Kidney (tissue), 22 donors: ENCODE measurements at places on chromosomes 2 and 18. TPM values are rescaled to one million over a fixed set of nuclear protein-coding genes. Genes with fewer than 3 reads are reported as not detected.

The DSG1 gene
- polyA plus RNA-seq, result not detected

The DTYMK gene
- polyA plus RNA-seq, result 27.1 TPM

GRCh38 chr2:64214281-64215115 is 70.3 kb upstream of the PELI1 start:
- DNase-seq, result no peak

The ERFE gene
- polyA plus RNA-seq, result 1.6 TPM

The TUBA3D gene
- polyA plus RNA-seq, result not detected

The TMEM37 gene
- polyA plus RNA-seq, result 221 TPM

The ZNF24 gene
- 14.3 TPM for polyA plus RNA-seq

The DNER gene
- 21.9 TPM for polyA plus RNA-seq

DNA sequence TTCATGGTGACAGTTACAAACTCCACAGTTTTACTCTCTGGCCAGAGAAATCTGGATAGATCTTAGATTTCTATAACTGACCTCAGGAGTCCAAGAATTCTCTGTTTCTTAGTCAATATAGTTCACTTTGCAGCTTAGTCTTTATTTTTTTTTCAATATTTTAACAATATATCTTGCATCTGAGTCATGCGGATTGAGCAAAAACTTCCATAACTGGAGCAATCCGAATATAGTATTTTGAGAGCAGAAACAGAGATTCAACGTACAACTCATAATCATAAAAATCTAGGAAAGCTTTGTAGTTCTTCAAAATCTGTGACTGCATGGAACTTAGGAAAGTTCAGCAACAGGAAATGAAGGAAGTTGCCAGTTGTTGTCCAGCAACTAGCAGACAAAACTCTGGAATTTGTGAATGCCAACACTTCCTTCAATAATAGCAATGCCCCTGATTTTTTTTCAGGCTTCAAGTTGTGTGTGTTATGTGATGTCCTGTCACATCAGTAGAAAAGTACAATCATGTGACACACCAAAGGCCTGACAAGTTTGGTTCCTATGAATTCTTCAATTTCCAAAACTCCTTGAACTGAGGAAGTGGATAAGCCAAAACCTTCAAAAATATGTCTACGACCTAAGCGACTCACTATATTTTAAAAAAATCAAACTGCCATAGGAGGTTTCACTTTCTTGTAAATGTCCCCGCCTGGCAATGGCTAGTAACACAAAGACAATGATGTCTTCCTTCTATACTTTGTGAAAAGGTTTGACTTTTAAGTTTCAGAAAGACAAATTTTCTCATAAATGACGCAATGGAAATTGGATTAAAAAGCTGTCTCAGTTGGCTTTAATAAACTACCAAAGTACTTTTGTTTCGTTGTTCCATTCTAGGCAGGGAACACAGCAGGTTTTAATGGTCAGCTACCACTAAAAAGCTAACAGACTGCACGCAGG is 510.6 kb downstream of the ERBB4 start:
- DNase-seq, result no peak

DNA sequence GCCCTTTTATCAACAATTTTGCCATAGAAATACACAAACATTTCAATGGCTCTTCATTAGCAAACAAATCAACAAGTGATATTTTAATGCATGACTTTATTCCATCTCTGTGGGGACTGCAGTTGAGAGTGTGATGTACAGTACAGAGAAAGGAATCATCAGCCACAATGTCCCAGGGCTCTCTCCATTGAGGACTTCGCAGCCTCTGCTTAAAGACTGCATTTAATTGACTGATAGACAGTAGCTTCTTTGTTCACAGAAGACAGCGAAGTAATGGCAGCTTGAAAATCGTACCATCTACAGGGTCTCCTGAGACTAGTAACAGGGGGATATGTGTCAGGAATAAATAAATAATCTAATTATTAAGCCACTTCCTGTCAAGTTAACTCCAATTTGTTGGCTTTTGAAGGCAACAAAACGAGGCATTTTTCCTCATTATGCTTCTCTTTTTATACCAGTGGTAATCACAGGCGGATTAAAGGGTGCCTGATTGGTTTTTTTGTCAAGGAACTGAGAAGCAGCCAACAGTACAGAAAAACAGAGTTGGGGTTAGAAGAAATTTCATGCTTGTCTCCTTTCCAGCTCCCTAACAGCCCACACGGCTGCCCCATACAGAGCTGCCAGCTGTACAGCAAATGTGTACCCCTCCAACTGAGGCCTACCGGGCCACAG is 164.3 kb downstream of the ZNF521 start:
- no peak for DNase-seq

DNA sequence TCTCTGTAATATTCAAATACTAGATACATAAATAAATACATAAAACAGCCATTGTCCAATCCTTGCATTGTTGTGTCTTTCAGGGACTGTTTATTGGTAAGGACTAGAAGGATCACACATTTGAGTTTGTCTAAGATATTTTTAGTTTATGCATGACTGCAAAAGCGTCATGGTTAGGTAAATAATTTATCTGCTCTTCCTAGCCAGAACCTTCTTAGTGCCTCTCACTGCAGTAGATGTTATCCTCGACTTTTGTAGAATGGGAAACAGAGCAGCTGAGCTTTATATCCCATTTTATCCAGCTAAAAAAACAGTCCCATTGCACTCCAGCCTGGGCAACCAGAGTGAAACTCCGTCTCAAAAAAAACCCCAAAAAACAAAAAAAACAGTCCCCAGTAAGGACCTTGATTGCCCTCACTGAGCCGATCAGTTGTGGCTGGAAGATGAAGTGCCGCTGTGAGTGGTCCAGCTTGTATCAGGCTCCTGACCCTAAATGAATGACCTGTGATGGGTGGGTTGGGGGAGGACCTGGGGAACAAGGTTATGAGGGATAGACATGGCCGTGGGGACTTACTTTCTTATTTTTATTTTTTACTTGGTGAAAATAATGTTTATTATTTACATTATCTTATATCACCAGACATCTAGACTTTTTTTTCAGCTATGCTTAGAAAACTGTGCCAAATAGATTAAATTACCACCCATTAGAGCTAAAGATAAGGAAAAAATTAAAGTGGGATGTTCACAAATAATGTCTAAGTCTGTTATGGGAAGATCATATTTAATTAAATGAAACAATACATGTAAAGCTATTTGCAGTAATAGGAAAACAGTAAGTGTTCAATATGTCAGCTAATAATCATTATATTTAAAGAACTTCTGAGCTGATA is 10.9 kb upstream of the ADAM23 start:
- DNase-seq, result no peak

DNA sequence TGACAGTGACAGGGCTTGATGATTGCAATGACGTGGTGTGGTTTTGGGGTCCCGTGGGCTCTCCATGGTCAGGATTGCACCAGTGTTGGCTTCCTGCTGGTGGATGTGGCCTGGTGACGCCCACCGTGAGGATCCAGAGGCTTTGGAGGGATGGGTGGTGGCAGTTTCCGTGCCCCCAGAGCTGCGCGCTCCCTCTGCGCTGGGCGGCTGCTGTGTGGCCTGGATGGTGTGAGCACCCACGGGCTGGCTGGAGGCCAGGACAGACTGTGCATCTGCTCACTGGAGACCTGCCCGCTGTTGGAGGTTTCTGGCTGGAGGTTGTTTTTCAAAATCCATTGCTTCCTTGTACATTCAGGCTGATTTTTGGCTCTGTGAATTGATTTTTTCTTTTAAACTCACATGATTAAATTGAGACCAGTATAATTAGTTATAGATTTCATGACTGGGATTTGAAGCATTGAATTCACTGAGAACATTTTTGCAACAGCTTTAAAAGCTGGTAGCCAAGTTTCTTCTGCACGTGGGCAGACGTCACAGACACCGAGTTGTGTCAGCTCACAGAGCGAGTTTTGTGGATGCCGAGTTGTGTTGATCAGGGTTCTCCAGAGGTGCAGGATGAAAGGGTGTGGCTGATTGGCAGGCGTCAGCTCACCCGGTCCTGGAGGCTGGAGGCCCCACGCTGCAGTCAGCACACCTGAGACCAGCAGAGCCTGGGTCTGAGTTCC is 72.7 kb downstream of the KCNG2 start:
- no peak for DNase-seq

DNA sequence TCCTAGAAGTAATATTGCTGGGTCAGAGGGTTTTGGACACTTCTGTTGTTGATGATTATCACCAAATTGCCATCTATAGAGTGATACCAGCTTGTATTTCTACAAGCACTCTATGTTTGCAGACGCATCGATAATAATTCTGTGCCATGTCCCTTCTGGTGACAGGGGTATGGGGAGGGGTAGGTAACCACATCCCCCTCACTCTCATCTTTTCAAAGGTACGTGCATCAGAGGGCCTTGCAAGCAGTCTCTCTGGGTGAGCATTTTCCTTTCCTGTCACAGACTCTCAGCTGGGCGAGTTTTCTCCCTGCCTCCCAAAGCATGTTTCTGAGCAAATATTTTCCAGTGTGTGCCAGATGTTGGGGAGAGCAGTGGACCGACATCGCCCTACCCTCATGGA is 98.0 kb downstream of the SMAD7 start:
- DNase-seq, result no peak

DNA sequence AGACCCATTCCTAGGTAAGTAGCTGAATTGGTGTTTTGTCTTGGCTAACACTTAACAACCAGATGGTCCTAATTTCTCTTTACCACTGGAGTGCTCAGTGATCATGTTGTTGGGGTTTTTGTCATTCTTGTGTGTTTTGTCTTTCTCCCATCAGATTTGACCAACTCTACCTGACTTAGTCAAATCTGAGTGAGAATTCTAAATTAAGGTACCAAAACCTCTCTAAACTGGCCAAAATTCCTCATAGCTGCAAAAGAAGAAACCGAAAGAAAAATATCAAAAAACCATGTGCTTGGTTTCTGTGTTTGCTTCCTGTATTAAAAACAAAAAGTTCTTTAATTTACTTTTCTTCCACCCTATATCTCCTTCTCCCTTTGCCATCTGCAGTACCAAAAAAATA is 350.7 kb upstream of the SPHKAP start:
- DNase-seq, result no peak

The LAMA1 gene
- polyA plus RNA-seq, result 10.7 TPM

DNA sequence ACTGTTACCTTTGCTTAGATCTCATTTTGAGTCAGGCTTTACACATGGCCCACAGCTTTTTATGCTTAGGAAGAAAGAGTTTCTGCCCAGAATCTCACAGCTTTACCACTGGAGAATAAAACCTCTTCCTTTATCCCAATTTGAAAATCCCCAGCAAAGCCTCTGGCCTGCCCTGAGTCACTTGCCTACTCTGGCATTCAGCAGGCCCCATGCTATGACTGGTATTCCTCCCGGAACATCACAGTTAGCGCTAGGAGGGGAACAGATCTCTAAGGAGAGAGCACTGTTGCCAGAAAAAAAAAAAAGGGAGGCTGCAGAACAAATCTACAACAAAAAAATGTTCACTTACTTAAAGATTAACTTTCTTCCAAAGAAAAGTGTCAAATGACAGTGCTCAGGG is 152.9 kb upstream of the DNMT3A start:
- DNase-seq, result no peak

The IL1A gene
- not detected for polyA plus RNA-seq

DNA sequence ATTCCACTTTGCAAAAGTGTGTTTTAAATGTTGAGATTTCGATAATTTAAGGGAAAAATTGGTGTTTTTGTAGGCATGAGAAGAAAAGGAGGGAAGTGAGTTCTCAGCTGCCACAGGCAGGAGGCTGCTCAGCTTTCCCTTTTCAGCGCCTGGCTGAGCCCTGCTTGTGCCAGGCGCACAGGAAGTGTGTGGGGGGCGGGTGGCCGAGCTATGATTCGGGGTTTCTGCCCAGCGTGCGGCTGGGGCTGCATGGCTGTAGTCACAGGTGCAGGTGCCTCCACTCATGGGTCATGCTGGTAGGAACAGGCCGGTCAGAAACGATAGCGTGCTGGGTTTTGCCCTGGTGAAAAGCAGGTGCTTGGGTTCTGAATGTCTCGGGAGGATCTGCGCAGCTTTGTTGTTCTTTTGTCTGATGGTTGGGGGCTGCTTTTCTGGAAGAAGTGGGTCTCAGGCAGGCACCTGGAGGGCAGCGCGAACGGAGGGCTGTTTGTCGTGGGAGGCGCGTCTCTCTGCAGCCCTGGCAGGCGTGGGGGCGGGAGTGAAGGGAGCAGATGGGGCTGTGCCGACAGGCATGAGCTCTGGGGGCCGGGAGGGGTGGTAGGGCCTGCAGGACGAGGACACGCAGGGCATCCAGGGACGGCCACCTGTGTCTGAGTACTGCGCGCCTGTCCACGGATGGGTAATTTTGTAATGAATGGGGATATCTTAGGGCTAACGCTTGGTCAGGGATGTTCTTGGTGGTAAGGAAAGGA is 2.1 kb downstream of the KCNG2 start:
- DNase-seq, result peak; percentile 37

The GEN1 gene
- 1.4 TPM for polyA plus RNA-seq

- DNase-seq, result peak; percentile 79
These were observed 2.7 kb upstream of the RNPEPL1 start for GRCh38 chr2:240565333-240566202.

- no peak for DNase-seq
These were observed 118.5 kb downstream of the BAZ2B start for GRCh38 chr2:159497847-159498246.

DNA sequence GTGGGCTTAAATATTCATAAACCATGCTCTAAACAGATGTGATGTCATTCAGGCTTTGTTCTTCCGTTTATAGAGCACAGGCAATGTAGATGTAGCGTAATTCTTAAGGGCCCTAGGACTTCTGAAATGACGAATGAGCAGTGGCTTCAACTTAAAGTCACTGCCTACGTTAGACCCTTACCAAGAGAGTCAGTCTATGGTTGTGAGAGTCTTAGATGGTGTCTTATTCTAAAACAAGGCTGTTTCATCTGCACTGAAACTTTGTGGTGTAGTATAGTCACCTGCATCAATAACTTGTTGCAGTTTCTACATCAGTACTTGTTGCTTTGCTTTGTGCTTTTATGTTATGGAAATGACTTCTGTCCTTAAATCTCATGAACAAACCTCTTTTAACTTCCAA is 56.0 kb downstream of the PIK3C3 start:
- no peak for DNase-seq

GRCh38 chr2:30239308-30239985 is 8.1 kb downstream of the LBH start:
- peak; percentile 90 for DNase-seq

The GALNT14 gene
- polyA plus RNA-seq, result 90.3 TPM

The ATOH8 gene
- polyA plus RNA-seq, result 18.6 TPM

DNA sequence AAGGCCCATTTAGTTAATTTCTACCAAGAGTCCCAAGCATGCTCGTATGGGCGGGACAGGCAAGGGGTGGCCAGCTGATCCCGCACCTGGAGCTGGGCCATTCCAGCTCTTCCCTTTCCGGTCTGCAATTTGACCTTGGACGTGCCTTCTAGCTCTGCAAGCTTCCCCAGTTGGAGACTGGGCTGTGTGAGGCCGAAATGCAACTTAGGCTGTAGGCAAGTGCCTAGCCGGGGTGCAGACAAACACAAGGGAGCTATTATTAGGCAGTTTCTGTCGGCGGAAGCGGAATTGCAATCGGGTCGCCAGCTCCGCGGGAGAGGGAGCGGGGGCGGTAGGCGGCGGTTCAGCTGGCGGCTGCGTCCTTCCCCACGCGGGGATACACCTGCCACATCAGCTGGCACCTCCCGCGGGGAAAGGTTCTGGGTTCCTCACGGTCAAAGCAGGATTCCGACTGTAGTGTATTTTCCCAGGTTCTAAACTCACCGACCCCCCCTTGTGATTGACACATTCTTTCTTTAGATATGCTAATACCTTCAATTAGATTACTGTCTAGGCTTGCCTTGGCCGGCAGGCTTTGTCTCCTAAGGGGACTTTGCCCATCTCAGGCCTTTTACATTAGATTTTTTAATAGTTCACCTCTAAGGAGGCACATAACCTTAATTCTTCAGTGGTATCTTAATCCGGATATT is 17.1 kb upstream of the ZNF532 start:
- DNase-seq, result no peak

The ATG16L1 gene
- 11.7 TPM for polyA plus RNA-seq
